ENCODE measurements at places on chromosomes 16 and 17.
A peak's percentile ranks its signal among the peaks of the same experiment; 100 is the strongest.

- H3K4me3 ChIP-seq: no peak overlapping the region
- peak; percentile 83 for DNase-seq
- peaks cover 11% of the 10 kb centered on the region for H3K27me3 ChIP-seq
- H3K4me1 ChIP-seq: no peaks in the 10 kb centered on the region
- no peak overlapping the region for H3K27ac ChIP-seq
- no peaks in the 10 kb centered on the region for H3K36me3 ChIP-seq
These were observed 29.9 kb downstream of the DYNLL2 start for GRCh38 chr17:58112970-58113631.

GRCh38 chr16:12539185-12539929, 264.3 kb downstream of the CPPED1 start:
- no peaks in the 10 kb centered on the region for H3K27me3 ChIP-seq
- no peak overlapping the region for H3K4me3 ChIP-seq
- no peak for DNase-seq
- peaks cover 29% of the 10 kb centered on the region for H3K4me1 ChIP-seq
- no peaks in the 10 kb centered on the region for H3K36me3 ChIP-seq
- H3K27ac ChIP-seq: no peak overlapping the region

DNA sequence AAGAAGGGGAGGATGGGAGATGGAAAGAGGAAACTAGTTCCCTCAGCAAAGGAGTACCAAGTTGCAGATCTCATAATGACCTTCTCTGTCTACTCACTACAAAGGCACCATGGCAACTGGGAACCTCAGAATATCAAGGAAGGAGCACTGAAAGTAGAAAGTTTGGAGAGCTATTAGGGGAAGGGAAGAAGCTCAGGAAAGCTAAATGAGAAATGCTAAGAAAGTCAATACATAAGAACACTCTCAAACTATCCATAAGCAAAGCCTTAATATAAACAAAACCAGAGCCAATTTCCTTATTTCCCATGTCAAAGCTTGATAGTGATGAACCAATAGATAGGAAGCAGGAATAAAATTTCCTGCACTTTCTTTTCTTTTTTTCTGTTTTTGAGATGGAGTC, 57.9 kb upstream of the C17orf78 start:
- H3K27me3 ChIP-seq: no peaks in the 10 kb centered on the region
- no peak overlapping the region for H3K27ac ChIP-seq
- DNase-seq: no peak
- H3K36me3 ChIP-seq: no peaks in the 10 kb centered on the region
- H3K4me3 ChIP-seq: no peak overlapping the region

DNA sequence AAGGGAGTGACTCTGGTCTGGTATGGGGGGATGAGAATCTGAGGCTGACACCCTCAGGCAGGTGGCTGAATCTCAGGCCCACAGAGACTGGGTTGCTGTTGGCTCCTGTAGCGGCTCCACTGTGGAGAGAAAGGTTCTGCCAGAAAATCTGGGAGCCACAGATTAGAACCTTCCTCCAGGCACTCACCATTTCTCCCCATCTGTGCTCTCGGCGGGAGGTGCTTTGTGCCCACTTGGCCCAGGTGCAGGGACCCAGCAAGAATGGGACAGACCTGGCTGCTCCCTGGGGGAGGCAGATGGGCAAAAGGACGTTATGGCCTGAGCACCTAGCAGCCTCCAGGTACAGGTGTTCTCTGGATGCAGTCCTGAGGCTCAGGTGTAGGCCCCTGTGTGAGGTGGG, 20.1 kb downstream of the RAB11FIP3 start:
- no peaks in the 10 kb centered on the region for H3K27me3 ChIP-seq
- no peak for DNase-seq
- H3K4me3 ChIP-seq: no peak overlapping the region
- H3K4me1 ChIP-seq: peaks cover 11% of the 10 kb centered on the region
- no peak overlapping the region for H3K27ac ChIP-seq

GRCh38 chr16:89244754-89245153, 27.3 kb downstream of the ZNF778 start:
- H3K27ac ChIP-seq: no peak overlapping the region
- peaks cover 3% of the 10 kb centered on the region for H3K4me1 ChIP-seq
- H3K27me3 ChIP-seq: no peaks in the 10 kb centered on the region
- no peak for DNase-seq
- no peak overlapping the region for H3K4me3 ChIP-seq
- no peaks in the 10 kb centered on the region for H3K36me3 ChIP-seq

DNA sequence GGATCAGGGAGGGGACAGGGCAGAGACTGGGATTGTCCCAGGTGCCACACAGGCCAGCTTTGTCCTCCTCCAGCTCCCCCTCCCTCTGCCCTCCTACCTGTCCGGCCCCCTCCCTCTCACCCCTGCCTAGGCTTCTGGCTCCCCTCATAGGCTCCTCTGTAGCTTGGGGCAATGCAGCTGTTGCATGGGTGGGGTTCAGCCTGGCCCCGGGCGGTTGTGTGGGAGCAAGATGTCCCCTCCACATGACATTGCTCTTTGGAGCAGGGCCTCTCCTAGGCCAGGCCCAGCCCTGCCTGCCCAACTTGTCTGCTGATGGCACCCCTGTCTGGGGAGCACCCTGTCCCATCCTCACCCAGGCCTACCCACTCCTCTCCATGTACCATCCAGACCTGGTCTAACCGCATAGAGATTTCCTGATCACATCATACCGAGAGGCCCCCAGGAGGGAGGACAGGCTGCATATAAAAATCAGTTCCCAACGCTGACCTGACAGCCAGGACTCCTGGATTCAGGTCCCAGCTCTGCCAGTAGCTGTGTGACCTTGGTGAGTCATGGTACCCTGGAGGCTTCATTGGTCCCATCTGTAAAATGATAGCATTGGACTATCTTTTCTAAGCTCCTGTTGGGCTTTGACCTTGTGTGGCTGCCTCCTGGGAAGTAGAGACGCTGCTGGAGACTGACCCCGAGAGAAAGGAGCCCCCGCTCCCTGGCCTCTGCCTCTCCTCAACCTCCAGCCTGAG, 48.8 kb upstream of the DLX4 start:
- no peaks in the 10 kb centered on the region for H3K4me1 ChIP-seq
- no peak overlapping the region for H3K4me3 ChIP-seq
- H3K27me3 ChIP-seq: peaks cover 14% of the 10 kb centered on the region
- no peak overlapping the region for H3K27ac ChIP-seq

DNA sequence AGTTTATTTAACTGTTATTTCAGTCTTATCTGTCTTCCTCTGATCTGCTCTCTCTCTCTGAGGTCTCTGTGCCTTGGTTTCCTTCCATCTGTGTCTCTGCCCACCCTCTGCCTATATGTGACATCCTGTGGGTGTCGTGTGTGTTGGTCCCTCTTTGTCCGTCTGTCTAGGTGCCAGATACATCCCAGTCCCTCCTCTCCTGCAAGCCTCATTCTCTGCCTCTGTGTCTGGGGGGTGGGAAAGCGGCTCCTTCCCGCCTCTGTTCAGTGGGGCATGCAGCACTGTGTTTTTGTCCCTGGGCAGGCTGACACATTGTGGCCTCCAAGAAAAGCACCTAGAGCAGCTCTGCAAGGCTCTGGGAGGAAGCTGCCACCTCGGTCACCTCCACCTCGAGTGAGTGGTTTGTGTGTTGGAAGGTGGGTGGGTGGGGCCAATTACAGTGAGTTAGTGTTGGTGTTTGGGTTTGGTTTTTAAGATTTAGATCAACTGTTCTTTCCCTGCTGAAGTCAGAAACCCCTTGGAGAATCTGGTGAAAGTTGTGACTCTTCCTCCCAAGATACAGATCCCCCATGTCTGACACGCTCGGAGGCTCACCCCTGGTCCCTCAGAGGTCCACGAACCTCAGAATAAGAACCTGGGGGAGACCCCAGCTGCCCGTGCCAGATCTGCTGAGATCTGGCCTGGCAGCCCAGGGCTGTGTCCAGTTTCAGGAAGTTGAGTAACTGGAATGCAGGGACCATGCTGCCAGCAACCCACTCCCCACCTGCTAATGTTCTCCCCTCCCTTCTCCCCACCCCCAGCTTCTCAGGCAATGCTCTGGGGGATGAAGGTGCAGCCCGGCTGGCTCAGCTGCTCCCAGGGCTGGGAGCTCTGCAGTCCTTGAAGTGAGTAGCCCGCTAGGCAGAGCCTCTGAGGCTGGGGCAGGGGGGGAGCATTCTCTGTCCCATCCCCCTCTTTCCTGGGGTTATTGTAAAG, 50.9 kb upstream of the CPNE2 start:
- peak overlapping the region; percentile 44 for H3K4me3 ChIP-seq
- H3K27ac ChIP-seq: peak overlapping the region; percentile 82
- no peaks in the 10 kb centered on the region for H3K36me3 ChIP-seq
- H3K27me3 ChIP-seq: no peaks in the 10 kb centered on the region

- H3K36me3 ChIP-seq: peaks cover 6% of the 10 kb centered on the region
- H3K4me1 ChIP-seq: no peaks in the 10 kb centered on the region
- H3K27ac ChIP-seq: no peak overlapping the region
These were observed 55.7 kb downstream of the PAFAH1B1 start for GRCh38 chr17:2649191-2649590.

DNA sequence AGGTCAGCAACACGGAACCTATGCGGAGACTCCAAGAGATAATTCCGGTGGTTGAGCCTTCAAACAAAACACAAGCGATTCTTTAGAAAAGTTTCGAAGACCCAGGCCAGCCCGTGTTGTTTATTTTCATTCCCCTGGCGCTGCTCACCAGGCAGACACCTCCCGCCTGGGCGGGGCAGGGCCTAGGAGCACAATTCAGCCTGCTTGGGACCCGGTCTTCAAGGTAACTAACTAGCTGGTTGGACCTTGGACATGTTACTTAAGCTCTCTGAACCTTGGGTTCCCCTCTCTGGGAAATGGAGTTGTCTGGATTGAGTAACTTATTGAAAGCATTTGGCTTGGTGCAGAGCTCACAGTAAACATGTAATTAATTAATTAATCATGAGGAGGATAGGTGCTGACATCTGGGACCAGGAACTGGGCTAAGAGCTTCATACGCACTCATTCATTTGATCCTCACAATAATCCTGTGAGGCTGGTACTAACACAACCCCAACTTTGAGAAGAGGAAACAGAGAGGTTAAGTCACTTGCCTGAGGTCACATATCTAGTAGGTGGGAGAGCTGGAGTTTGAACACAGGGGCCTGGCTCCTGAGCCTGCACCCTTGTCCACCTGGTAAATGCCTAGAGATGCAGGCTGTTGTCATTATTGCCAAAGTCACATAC, 125.3 kb upstream of the SMURF2 start:
- H3K36me3 ChIP-seq: peaks cover 23% of the 10 kb centered on the region
- no peak overlapping the region for H3K4me3 ChIP-seq
- no peak for DNase-seq
- no peaks in the 10 kb centered on the region for H3K4me1 ChIP-seq
- no peaks in the 10 kb centered on the region for H3K27me3 ChIP-seq

DNA sequence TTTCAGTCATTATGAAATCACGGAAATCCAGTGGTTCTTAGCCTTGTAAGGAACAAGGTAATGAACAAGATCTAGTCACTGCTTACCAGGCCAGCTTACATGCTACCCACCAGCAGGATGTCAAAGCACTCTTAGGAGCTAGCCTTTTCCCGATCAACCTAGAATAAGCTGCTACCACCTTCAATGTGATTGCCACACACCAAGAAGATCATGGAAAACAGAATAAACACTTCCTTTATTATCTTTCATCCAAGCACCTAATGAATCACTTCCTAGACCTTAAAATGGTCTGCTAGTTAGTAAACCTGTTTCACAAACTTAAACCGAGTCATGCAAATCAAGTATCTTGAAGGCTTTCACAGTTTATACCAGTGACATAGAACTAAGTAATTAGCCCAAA, 5.0 kb downstream of the BBS2 start:
- H3K36me3 ChIP-seq: peaks cover 28% of the 10 kb centered on the region
- H3K4me1 ChIP-seq: peaks cover 11% of the 10 kb centered on the region
- H3K27ac ChIP-seq: no peak overlapping the region
- no peak for DNase-seq

Data from B cell (primary cell).